ENCODE measurements at places on chromosomes 13 and 19. TPM values are rescaled to one million over a fixed set of nuclear protein-coding genes. Genes with fewer than 3 reads are reported as not detected.

The DACT3 gene
- 7.1 TPM for total RNA-seq

The POU2F2 gene
- total RNA-seq = 5.0 TPM

The ACER1 gene
- not detected for total RNA-seq

The CFAP97D2 gene
- not detected for total RNA-seq

The EML2 gene
- 24.5 TPM for total RNA-seq

The ARL11 gene
- total RNA-seq = not detected

The FUT1 gene
- total RNA-seq = 0.39 TPM

The CA11 gene
- total RNA-seq = 4.6 TPM

The BCL2L12 gene
- total RNA-seq = 12.6 TPM

The RXFP2 gene
- total RNA-seq = not detected

The ZNF534 gene
- not detected for total RNA-seq

The ZNF69 gene
- 13.3 TPM for total RNA-seq

The TDRD12 gene
- total RNA-seq = not detected

The CCDC194 gene
- total RNA-seq = not detected

The DHDH gene
- total RNA-seq = not detected

The GRK1 gene
- total RNA-seq = not detected

The ZNF211 gene
- 11.2 TPM for total RNA-seq

The CERS4 gene
- total RNA-seq = 4.4 TPM

The ZNF730 gene
- total RNA-seq = 1.8 TPM

The TMIGD2 gene
- total RNA-seq = not detected

The IGFL2 gene
- not detected for total RNA-seq

The TEX29 gene
- not detected for total RNA-seq

The ZSCAN4 gene
- total RNA-seq = not detected

The CRX gene
- total RNA-seq = not detected

The AP2A1 gene
- total RNA-seq = 128 TPM

The MIR17HG gene
- 1.0 TPM for total RNA-seq
